ENCODE measurements at places on chromosomes 1 and 21.

DNA sequence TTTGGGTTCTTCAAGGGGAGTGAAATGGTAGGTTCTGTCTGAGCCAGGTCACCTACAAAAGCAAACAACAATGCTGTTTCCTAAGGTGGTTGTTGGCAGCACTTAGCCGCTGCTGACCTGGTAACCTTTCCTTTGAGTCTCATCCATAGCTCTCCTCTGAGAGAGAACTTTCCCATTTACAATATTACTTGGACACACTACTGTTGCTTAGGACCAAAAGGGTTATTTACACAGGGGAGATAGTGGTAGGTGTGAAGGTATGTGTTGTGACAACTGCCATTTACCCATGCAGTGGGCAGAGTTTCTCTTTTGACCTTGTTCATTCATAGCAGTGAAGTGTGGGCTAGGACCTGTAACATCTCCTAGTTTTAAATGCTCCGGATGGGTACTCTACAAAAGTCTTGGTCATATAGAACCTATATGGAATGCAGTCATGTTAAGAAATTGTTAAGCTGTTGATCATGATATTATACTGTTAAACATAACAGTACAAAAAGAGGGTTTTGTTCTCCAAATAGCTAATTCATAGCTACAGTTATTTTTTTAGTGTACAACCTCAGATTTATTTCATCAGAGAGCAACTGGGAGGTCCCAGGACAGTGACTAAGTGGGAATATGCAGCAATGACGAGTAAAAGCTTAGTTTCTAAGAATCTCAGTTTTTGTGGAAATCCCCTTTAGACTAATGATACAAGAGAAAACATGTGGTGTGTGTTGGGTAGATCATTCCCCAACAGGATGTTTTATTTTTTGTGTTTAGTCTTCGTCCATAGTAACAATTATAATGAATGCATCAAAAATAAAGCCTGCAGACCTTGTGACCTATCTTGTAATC, 219.7 kb downstream of the NFIA start:
- peak; percentile 63 for DNase-seq
- H3K36me3 ChIP-seq = no peaks in the 10 kb centered on the region
- H3K4me1 ChIP-seq = no peaks in the 10 kb centered on the region
- H3K27me3 ChIP-seq = peaks cover 2% of the 10 kb centered on the region
- no peak overlapping the region for H3K4me3 ChIP-seq

GRCh38 chr1:54754486-54755285, 9.6 kb downstream of the PARS2 start:
- no peak overlapping the region for H3K4me3 ChIP-seq
- peaks cover 22% of the 10 kb centered on the region for H3K36me3 ChIP-seq
- H3K27ac ChIP-seq = no peak overlapping the region
- H3K27me3 ChIP-seq = peaks cover 8% of the 10 kb centered on the region
- no peaks in the 10 kb centered on the region for H3K4me1 ChIP-seq

GRCh38 chr1:235866205-235866912, at the start of gene LYST:
Gene LYST, minus strand, starts transcription at chr1:235866906. Its CDS starts 36,489 bp downstream, at chr1:235830417.
- peak within 1 kb of the TSS; percentile 49 for H3K27ac ChIP-seq
- DNase-seq = peak; percentile 76
- peaks cover 2% of the 10 kb centered on the region for H3K4me1 ChIP-seq
- H3K36me3 ChIP-seq = no peaks in the 10 kb centered on the region
- H3K4me3 ChIP-seq = peak within 1 kb of the TSS; percentile 87

DNA sequence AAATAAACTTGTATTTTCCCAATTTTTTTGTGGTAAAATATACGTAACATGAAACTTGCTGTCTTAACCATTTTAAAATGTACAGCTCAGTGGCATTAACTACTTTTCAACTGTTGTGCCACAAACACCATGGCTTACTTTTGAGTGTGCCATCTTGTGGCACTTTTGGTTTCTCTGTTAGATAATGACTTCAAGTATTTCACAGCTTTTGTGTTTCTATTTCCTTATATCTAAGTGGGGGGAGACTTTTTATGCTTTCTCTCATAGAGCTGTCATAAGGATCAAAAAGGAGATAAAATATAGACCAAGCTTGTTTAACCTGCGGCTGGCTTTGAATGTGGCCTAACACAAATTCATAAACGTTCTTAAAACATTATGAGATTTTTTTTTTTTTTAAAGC, 44.3 kb downstream of the CDC14A start:
- DNase-seq = no peak
- H3K27me3 ChIP-seq = no peaks in the 10 kb centered on the region
- H3K4me1 ChIP-seq = no peaks in the 10 kb centered on the region
- no peaks in the 10 kb centered on the region for H3K36me3 ChIP-seq

DNA sequence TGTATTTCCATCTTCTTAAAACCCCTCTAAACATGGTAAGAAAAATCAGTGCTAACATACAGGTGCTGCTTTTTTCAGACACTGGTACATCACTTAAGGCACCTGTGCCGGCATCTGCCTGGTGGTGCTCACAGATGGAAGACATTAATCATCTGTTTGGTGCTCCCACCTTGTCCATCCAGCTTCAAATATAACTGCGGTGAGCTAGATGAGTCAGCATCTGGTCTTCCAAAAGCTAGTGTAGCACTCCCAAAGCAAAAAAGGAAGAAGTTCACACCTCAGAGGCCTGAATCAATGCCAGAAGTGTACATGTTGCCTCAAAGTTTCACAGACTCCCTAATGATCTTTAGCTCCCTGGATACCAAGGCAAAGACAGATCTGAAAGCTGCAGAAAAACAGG, 44.4 kb downstream of the TM2D1 start:
- no peak overlapping the region for H3K27ac ChIP-seq
- peaks cover 12% of the 10 kb centered on the region for H3K36me3 ChIP-seq
- H3K4me1 ChIP-seq = no peaks in the 10 kb centered on the region
- DNase-seq = no peak
- no peak overlapping the region for H3K4me3 ChIP-seq
- H3K27me3 ChIP-seq = no peaks in the 10 kb centered on the region

DNA sequence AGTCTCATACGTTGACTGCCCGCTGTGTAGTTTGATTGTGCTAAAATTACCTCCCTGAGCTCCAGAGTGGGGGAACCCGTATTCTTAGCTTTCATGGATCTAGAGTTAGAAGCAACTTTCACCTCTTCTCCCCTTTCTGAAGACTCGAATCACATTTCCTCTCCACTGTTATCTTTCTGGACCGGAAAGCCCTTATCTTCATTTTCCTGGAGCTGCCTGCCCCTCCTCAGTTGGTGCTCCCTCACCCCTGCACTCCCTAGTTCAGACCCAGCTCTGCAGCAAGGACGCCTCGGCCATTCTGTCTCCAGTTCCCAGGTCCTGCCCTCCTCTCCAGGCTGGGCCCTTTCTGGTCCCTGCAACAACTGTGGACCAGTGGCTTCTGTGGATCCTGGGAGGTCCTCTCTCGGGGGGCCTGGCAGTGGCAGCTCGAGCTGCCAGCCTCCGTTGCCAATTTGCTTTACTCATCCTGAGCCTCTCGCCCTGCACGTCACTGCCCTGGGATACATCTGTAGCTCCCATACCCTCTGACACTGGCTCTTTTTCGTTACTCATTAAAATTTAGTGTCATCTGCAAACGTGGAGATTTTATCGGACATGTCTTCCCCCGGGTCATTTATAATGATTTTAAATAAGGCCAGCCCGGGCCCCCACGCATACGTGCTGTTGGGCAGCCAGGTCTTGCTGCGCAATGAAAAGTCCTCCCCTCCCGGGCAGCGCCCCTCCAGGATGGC, 141.5 kb upstream of the VAMP3 start:
- no peaks in the 10 kb centered on the region for H3K4me1 ChIP-seq
- DNase-seq = no peak
- no peak overlapping the region for H3K27ac ChIP-seq
- H3K36me3 ChIP-seq = no peaks in the 10 kb centered on the region
- peaks cover 78% of the 10 kb centered on the region for H3K27me3 ChIP-seq
- H3K4me3 ChIP-seq = no peak overlapping the region

DNA sequence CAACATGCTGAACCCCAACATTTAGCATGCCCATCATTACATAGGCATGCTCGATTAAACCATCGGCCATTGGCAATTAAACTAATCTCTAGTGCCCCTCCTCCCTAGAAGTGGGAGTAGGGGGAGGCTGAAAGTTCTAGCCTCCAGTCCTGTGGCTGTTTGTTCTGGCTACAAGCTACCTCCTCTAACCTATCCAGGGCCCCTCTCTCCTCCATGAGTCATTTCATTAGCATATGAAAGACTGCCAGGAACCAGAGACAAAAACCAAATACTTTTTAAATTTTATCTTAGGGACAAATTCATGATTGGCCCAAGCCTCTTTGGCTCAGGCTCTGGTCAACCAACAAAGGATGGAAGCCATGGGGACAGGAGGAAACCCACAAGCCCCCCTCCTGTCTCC, 231.1 kb downstream of the CACNA1E start:
- no peaks in the 10 kb centered on the region for H3K4me1 ChIP-seq
- no peaks in the 10 kb centered on the region for H3K36me3 ChIP-seq
- H3K27ac ChIP-seq = no peak overlapping the region
- no peak overlapping the region for H3K4me3 ChIP-seq
- H3K27me3 ChIP-seq = peaks cover 2% of the 10 kb centered on the region

- H3K4me3 ChIP-seq = no peak overlapping the region
- DNase-seq = no peak
- no peaks in the 10 kb centered on the region for H3K4me1 ChIP-seq
- no peaks in the 10 kb centered on the region for H3K36me3 ChIP-seq
- peaks cover under 1% of the 10 kb centered on the region for H3K27me3 ChIP-seq
Observed at GRCh38 chr1:214120191-214120590, 132.4 kb downstream of the PROX1 start.

GRCh38 chr1:93769777-93770176, 88.1 kb upstream of the BCAR3 start:
- no peak for DNase-seq
- H3K27me3 ChIP-seq = no peaks in the 10 kb centered on the region
- no peak overlapping the region for H3K4me3 ChIP-seq
- no peaks in the 10 kb centered on the region for H3K36me3 ChIP-seq
- no peaks in the 10 kb centered on the region for H3K4me1 ChIP-seq

DNA sequence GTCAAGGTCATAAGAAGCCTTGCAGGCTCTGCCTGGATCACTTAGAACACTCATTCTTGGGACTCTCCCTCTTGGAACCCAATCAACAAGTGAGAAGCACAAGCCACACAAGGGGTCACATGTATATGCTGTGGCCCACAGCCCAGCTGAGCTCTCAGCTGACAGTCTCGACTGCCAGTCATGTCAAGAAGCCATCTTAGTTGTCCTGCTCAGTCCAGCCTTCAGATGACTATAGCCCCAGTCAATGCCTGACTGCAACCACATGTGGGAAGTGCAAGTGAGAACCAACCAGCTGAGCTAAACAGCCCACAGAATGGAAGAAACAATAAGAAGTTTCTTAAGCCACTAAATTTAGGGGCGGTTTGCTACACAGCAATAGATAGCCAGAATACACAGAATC, 356.0 kb downstream of the KCNH1 start:
- no peaks in the 10 kb centered on the region for H3K4me1 ChIP-seq
- no peaks in the 10 kb centered on the region for H3K27me3 ChIP-seq
- no peaks in the 10 kb centered on the region for H3K36me3 ChIP-seq
- no peak for DNase-seq
- H3K27ac ChIP-seq = no peak overlapping the region

DNA sequence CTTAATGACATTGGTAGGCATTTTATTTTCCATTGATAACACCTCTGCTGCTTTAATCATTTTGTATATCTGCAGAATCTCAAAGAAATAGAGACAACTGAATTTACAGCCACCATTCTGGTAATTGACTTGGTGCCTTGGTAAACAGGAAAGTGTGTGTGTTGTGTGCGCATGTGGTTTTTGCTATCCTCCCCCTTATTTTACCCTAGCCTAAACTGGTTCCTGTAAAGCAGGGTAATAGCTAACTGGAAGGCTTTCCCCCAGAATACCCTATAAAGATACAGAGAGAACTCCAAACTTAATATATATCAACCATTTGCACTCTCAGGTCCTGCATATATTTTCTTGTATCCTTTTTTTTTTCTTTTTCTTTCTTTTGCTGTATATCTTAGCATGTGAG, 149.5 kb upstream of the ADGRL4 start:
- no peaks in the 10 kb centered on the region for H3K36me3 ChIP-seq
- H3K4me3 ChIP-seq = no peak overlapping the region
- no peak overlapping the region for H3K27ac ChIP-seq
- no peaks in the 10 kb centered on the region for H3K4me1 ChIP-seq
- DNase-seq = no peak

DNA sequence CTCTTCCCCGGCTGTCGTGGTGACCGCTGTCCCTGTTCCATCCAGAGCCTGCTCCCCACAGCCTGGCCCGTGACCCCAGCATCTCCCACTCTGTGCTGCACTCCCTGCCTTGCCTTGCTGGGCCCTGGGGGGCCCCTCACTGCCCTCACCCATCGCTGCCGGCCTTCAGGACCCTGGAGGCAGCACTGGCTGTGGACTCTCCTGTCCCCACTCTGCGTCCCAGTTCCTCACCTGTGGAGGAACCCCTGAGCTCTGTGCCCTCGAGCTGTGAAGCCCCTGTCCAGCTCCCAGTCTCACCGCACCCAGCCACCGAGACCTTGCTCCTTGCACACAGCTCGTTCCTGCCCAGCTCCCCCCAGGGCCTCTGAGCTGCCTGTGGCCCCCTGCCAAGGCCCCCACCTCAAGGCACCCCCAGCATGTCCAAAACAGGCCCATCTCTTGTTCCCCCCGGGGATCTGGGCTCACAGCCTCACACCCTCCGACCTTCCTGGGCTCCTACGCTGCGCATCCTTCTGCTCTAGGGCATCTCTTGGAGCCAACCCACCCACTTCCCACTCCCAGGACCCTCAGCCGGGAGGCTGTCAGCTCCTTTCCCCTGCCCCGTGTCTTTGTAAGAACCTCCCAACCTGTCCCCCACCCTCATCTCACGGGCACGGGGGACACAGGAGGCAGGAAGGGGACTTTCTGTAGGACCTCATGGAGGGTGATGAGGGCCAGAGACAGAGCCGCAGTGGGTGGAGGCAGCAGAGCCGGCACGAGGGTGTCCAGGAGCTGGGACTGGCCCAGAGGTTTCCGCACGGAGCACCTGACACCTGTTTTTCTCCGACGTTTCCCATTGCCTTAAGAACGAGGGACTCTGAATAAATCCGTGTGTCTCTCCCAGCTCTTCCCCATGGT, 109.3 kb downstream of the WDR4 start:
- DNase-seq = no peak
- H3K27ac ChIP-seq = no peak overlapping the region
- no peak overlapping the region for H3K4me3 ChIP-seq
- no peaks in the 10 kb centered on the region for H3K4me1 ChIP-seq
- no peaks in the 10 kb centered on the region for H3K36me3 ChIP-seq

DNA sequence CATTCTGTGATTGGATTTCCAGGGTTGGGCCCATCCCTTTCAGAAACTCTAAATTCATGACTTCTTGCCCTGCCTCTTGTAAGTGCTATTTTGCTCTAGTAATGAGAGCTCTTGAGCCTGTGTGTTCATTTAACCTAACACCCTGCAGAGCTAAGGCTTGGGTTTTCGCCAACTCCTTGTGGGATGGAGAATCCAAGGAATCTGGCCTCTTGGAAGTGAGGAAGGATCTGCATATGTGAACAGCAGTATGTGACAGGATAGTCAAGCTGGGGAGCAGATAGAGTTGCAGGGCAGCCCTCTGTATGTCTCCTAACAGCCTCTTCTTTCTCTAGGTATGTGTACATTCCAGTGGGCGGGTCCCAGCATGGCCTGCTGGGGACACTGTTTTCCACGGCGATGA, 258.9 kb downstream of the HHAT start:
- DNase-seq = peak; percentile 46
- H3K27me3 ChIP-seq = no peaks in the 10 kb centered on the region
- H3K27ac ChIP-seq = peak overlapping the region; percentile 70
- no peaks in the 10 kb centered on the region for H3K36me3 ChIP-seq

Data from mesenchymal stem cell (in vitro differentiated cells and primary cell).